ENCODE measurements at places on chromosomes 4 and X.
A peak's percentile ranks its signal among the peaks of the same experiment; 100 is the strongest.

- peak; percentile 52 for DNase-seq
These were observed 23.1 kb downstream of the DACH2 start for GRCh38 chrX:86171366-86171765.

GRCh38 chr4:32140636-32141035 is 1420.5 kb downstream of the PCDH7 start:
- DNase-seq, result no peak

- DNase-seq, result no peak
These were observed 3.3 kb upstream of the RELL1 start for GRCh38 chr4:37689353-37690095.

GRCh38 chrX:53743244-53743643 is 56.7 kb upstream of the HUWE1 start:
- no peak for DNase-seq

DNA sequence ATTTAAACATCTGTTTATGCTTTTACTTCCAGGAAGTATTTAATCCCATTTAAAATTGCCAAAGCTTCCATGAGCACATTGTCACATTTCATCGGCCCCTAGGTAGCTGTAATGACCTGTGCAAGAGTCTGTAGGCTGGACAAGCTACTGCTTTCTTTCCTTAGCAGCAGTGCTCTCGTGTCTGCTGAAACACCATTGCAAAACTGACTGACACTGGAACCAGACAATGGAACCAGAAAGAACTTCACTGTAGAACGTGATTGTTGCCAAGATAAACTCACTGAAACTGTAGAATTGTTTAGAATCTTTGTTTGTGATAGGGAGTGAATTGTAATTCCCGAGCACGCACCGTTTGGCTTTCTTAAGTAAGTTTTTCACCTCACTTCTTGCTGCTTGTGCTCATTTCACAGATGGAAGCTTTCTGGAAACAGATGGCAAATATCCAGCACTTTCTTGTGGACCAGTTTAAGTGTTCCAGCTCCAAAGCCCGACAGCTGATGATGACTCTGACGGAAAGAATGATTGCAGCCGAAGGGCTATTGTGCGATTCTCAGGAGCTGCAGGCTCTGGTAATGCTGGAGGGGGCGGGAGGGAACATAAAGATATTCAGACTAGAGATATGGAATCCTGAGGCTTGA is 36.9 kb downstream of the EVC start:
- DNase-seq, result no peak

GRCh38 chrX:39675619-39676018 is 422.1 kb downstream of the BCOR start:
- DNase-seq, result no peak

DNA sequence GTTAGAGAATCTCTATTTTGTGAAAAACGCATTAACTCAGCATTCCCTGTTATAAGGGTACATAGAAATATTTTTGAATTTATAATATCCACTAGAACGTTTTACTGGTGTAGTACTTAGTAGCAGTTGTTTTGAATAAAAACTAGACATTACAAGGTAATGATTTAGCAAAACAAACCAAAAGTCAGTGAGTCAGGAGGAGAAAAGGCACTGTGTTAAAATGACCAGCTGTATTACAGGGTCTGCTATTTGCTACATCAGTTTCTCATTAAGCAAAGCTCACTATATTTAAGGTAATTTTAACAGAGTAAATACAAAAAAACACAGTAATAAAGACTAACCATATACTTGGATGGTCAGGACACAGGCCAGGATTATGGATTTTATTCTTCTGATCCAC is 152.8 kb downstream of the RASL11B start:
- DNase-seq, result no peak

DNA sequence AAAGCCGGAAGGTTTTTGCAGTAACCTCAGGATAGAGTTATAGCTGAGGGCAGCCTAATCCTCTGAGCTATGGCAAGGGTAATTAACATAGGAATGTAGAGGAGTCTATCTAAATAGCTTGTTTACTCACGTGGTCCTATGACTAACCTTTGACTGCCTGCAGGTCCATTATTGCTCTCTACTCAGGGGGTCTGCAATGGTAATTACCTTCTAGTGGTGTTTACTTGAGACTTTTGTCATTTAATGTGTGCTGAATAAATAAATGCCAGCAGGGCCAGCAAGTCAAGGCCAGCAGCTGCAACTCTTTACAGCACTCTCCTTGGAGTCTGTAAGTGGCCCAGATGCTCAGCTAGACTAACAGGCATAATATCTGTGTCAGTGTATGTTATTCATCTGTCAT is 212.7 kb upstream of the FMR1 start:
- DNase-seq, result no peak

DNA sequence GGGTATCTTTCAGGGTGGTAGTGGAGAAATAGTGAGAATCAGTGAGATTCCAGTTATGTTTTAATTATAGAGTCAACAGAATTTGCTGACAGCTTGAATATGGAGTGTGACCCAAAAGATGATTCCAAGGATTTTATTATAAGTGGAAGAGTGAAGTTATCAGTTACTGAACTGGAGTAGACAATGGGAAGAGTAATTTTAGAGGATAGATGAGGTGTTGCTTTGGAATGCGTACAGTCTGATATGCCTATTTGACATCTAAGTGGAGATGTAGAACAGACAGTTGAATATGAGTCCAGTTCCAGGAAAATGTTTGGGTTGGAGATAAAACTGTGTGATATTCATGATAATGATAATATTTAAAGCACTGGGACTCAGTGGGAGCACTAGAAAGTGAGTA is 174.2 kb downstream of the MAPK10 start:
- no peak for DNase-seq

- DNase-seq, result no peak
These were observed 17.2 kb upstream of the ARSJ start for GRCh38 chr4:113996599-113997177.

GRCh38 chr4:71217688-71218087 is 121.1 kb upstream of the SLC4A4 start:
- no peak for DNase-seq

- no peak for DNase-seq
These were observed 654.7 kb upstream of the IGFBP7 start for GRCh38 chr4:57764856-57765255.

- no peak for DNase-seq
These were observed 100.5 kb downstream of the MBNL3 start for GRCh38 chrX:132388371-132388770.

GRCh38 chr4:20347531-20347930 is 95.8 kb downstream of the SLIT2 start:
- DNase-seq, result no peak

DNA sequence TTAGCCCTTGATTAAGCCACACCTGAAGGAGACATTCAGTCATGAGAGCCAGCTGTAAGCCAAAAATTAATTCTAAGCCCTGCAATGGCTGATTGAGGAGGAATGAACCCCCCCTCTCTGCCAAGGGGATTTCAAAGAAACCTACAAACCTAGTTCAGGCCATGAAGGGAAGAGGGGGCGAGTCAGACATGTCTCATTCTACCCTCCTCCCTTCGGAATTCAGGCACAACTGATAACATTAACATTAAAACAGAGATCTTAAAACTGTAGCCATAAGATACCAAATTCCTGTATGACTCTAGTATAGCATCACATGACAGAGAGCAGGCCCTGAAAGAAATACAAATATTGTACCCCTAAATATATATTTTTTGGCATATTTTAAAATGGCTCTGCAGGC is 40.4 kb upstream of the AFAP1 start:
- no peak for DNase-seq

DNA sequence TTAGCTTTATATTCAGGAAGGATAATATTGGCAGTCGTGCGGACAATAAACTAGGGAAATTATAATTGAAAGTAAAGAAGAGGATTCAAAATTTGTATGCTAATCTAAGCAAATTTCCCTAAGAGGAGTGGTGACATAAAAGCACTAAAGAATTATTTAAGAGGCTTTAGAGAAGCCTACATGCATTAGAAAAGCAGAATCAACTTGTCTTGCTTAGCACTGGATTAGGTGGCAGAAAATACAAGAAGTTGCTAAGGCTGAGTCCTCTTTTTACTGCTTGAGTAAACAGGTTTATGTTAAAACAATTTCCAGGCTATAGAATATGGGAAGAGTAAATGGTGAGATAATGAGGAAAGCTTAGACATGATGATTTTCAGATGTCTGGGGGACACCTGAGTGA is 991.5 kb downstream of the PCDH18 start:
- DNase-seq, result no peak

GRCh38 chr4:182582245-182582644 is 334.9 kb downstream of the DCTD start:
- DNase-seq, result no peak

Data from NCI-H2081 (cell line).